Stimulated activated CD4-positive, alpha-beta T cell treated with anti-CD3 and anti-CD28 coated beads, Interleukin-2, amount 100 ng/mL, for 24 hours (primary cell): ENCODE measurements at places on chromosomes 3 and 15.

DNA sequence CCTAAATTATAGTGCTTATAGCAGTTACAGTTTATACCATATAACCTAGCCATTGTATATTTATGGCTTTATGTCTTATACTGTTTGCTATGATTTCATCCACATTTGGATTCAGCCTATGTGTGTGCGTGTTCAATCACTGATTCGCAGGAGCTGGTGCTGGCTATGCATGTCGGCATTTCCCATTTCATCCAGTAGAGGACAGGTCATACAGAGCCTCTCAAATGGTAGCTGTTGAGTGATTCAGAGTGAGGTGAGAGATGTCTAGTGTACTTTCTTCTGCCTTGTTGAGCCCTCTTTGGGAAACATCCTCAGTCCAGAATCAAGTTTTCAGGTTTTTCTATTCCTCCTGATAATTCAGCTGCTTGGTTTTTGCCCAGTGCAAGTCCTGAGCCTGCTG is 76.1 kb downstream of the FRMD4B start:
- no peak for DNase-seq

- DNase-seq = no peak
Measured at GRCh38 chr3:186032321-186032720, 76.6 kb downstream of the ETV5 start.

- DNase-seq = no peak
Measured at GRCh38 chr3:191753196-191753595, 292.2 kb downstream of the PYDC2 start.

GRCh38 chr15:78243491-78243941 is 9.2 kb upstream of the ACSBG1 start:
- DNase-seq = no peak

DNA sequence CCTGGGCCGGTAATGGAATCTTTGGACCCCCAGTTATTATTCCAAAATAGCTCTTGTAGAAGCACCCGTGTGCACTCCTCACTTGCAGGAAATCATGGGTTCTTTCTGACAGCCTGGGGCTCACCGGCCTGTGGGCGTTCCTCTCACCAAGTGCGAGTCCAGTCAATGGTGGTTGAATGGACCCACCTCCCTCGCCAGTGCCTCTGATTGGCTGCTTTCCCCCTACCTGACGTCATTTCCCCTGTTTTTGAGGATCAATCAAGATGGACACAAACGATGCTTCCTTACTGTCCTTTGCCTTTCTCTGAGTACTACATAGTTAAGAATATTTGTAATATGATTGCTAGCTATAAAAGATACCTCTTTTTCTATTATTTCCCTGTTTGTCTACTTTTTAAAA is 18.1 kb downstream of the MOBP start:
- DNase-seq = no peak

DNA sequence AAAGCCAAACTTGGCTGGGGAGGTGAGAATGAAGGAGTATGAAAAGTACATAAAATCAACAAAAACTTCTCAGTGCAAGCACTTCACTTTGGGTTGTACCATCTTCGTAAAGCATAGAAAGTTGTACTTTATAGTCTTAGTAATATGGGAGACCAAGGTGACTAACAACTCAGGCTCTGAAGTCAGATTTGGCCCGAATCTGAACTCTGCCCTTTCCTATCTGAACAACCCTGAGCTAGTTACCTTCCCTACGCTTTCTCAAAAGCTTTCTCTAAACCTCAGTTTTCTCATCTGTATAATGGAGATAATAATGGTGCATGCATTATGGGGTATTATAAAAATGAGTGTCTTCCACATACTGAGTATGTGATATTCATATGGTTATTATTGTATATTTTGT is 285.4 kb upstream of the UMPS start:
- no peak for DNase-seq

DNA sequence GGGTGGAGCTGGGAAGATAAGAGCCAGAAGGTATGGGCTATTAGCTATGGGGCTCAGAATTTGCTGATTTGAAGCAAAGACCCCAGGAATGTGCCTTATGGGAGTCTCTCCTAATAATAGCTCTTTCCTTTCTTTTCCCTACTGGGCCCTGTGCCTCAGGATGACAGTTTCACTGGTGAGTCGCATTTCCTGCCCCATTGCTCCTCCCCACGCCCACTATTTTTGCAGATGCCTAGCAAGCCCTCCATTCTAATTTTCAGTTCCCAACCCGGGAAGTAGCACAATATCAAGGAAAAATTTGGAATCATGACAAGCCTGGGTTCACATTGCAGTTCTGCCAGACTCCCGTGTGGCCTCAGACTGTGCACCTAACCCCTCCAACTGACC is 583 bp downstream of the IL17RE start:
- DNase-seq = no peak

DNA sequence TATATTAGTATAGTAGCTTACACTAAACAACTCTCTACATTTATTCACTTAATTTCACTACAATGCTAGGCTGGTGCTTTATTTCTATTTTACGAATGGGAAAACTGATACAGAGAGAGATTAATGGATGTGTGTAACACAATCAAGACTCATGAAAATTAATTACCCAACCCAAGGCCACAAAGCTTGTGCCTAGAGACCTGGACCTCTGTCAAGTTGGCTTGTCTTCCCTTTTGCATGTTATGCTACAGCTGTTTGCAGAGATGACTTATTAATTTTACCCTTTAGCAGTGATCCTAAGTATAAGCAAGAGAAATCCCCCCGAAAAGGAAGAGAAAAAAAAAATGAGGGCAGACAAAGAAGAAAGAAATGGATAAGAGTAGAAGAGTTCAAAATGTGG is 162.5 kb downstream of the C3orf38 start:
- no peak for DNase-seq
